NCI-H1930 (cell line): ENCODE measurements at places on chromosomes 6 and 20.

DNA sequence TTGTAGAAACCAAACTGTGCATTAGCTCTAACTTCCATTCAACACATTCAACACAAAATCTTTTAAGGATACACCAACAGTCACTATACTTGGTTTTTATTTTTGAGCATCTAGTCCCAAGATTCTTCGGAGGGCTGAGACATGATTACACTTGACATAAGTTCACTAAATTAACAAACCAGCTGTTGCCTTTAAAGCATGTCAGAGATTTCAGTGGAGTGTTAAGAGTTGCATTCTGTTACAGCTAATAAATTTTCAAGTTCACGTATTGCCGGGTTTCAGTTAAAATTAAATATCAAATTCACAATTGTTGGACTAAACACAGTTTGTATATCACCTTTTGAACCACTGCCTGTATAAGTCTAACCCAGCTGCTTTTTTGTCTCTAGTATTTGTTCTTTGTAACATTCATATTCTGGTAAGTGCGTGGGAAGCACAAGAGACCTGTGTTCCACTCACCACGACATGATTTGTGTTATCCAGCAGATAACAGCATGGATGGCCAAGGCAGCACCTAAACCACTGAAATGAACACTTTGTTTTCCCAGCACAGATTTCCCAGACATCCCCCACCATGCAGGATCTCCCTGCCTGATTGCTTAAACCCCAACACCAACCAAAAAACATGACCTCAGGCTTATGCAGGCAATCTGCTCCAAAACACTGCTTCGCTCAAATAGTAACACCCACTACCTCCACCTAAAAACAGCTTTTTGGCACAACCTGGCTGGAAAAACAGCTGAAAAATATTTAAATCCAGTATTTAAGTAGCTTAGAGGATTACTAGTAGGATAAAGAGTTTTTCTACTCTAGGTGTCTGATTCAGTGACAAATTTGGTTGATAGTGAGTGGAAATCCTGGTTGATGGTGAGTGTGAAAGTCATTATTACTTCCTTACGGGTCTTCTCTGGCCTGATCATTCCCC, 286.5 kb upstream of the NT5E start:
- DNase-seq, result no peak

- DNase-seq, result no peak
Observed at GRCh38 chr6:125086716-125087115, 66.9 kb upstream of the TPD52L1 start.

GRCh38 chr6:3616565-3617176, 134.8 kb downstream of the PXDC1 start:
- no peak for DNase-seq

- peak; percentile 19 for DNase-seq
Observed at GRCh38 chr6:121305957-121306607, 28.2 kb downstream of the TBC1D32 start.

DNA sequence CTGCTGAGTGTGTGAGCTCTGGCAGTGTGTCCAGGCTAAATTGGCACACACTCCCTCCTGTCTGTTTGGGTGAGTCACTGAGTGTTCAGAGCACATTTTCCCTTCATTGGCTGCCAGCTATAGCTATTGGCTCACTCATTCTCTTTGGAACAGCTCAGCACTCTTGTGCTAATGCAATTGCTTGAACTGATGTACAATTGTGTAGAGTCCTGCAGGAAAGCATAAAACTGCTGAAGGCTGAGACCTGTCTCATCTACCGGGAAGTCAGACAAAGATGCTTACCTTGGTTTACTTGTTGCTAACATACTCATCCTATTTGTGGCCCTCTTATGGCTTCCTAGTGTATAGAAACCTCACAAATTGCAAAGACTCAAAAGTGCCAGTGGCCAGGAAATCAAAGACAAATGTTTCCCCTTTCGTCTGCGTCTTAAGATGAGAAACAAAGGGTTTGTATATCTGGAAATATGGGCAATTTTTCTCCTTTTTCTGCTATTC, 351.0 kb downstream of the BCKDHB start:
- no peak for DNase-seq

- peak; percentile 82 for DNase-seq
Observed at GRCh38 chr6:21185861-21186478, 407.6 kb upstream of the SOX4 start.

- DNase-seq, result no peak
Observed at GRCh38 chr6:129183187-129183591, 300.3 kb downstream of the LAMA2 start.

- DNase-seq, result peak; percentile 41
Observed at GRCh38 chr6:28980852-28981430, 24.2 kb downstream of the ZNF311 start.

DNA sequence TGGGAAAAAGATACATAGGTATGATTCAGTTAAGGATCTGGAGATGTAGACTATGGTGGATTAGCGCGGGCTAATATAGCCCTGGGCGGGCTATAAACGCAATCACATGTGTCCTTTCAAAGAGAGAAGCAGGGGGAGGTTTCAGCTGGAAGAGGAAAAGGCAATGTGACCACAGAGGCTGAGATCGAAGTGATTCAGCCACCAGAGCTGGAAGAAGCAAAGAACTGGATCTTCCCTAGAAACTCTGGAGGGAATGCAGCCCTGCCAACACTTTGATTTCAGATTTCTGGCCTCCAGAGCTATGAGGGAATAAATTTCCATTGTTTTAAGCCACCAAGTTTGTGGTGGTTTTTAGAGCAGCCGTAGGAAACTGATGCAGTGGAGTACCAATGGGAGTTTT, 81.5 kb upstream of the NHSL1 start:
- no peak for DNase-seq

GRCh38 chr20:20953738-20954618, 152.2 kb downstream of the LINC00237 start:
- DNase-seq, result no peak

DNA sequence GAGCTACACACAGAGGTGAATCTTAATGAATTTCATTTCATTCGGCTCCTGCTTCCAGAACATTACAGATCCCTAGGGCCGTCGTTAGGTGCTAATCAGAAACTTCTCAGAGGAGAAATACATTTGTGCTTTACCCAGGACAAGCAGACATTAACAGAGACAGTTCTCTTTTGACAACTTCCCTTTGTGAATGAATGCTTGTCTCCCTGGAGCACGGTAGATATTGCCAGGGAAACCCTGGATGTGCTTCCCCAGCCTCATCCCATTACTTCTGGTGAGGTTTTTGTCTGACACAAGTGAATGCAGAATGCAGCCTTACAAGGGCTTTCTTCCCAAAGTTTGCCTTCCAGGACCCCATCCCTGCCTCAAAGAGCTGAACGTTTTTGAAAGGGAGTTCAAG, 105.4 kb downstream of the SYNDIG1 start:
- no peak for DNase-seq

DNA sequence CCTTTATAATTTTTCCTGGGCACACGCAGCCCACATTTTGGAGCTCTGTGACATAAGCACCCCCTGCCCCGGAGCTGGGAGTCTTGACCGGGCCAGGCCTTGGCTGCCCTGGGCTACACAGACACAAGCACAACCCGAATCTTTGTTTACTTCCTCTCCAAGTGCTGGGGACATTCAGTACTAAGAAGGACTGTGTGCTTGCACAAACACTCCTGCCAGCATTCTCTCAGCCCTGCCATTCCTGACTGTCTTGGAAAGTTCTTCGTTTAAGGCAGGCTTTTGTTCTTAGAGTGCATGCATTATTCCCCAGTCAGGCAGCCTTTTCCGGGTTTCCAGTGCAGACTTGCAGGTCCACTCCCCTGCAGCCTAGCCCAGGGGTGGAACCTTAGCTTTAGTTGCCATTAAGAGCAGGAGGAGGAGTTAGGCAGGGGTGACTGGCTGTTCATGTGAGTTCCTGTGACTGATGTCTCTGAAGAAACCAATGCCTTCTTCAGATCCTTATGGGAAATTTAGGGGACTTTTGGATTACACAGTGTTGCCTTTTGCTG, 28.6 kb downstream of the FOXO3 start:
- no peak for DNase-seq
